Natural killer cell (primary cell): ENCODE measurements at places on chromosomes 5 and 9. TPM values are rescaled to one million over a fixed set of nuclear protein-coding genes. Genes with fewer than 3 reads are reported as not detected.

- DNase-seq: no peak
These were observed 92.1 kb upstream of the TAF11L2 start for GRCh38 chr5:17405976-17406375.

DNA sequence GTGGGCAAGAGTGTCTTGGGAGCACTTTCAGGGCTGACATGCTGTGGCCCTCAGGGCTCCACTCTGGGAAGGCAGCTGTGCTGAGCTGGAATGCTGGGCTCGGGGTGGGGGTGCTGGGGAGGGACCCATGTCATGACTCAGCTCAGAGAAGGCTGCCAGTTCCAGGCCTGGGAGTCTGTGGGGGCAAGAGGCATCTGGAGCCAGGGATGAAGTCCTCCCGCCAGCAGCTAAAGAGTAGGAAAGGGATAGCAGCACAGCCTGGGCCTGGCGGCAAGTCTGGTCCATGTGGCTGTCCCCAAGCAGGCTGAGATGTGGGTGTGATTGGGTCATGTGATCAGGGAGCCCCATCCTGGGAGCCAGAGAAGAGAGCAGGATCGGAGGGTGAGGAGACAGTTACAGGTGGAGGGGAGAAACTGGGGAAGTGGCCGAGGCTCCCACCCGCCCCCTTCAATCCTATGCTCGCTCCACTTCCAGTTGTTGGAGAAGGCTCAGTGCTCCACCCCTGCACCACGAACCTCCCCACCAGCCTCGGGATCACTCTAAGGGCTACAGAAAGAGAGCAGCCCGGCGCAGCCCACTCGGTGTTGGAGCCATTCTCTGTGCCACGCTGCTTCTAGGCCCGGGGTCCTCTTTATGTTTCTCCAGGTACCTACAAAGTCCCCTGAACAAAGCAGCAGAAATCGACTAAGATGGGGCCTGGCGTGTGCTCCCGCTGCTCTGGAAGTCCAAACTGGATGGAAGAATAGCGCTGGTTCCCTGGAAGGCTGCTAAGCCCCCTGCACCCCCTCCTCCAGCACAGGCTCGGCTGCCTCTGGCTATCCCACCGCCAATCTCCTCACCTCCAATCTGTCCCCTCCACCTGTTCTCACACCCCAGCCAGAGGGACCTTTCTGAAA is 12.0 kb downstream of the PDGFRB start:
- DNase-seq: no peak

- DNase-seq: no peak
These were observed 45.2 kb upstream of the FCN2 start for GRCh38 chr9:134835448-134835847.

- DNase-seq: no peak
These were observed 13.2 kb downstream of the SPTAN1 start for GRCh38 chr9:128565578-128565977.

DNA sequence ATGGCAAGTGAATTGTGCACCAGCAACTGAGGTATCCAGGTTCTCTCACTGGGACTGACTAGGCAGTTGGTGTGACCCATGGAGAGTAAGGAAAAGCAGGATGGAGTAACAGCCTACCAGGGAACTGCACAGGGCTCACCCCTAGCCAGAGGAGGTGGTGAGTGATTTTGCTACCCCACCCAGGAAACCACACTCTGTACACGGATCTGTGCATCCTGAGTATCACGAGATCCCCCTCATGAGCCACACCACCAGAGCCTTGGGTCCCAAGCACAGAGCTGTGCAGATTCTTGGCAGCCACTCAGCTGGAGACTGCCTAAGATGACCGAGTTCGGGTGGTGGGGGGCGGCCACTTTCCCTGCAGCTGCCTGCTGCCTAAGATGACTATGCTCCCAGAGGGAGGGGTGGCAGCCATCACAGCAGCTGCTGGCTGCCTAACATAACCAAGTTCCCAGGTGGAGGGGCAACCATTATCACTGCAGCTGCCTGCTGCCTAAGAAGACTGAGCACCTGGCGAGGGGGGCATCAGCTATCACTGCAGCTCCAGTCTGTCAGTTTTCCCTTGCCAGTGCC is 48.4 kb upstream of the EFNA5 start:
- no peak for DNase-seq

- no peak for DNase-seq
These were observed 3.4 kb downstream of the CSF2 start for GRCh38 chr5:132076983-132077382.

- no peak for DNase-seq
These were observed 100.4 kb downstream of the ZNF354C start for GRCh38 chr5:179160584-179160983.

DNA sequence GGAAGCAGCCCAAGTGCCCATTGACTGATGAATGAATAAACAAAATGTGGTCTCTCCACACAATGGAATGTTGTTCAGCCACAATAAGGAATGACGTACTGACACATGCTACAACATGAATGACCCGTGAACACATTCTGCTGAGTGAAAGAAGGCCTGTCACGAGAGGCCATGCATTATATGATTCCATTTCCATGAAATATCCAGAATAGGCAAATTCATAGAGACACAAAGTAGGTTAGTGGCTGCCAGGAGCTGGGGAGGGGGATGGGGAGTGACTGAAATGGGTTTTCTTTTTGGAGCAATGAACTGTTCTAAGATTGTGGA is 41.4 kb downstream of the BICD2 start:
- DNase-seq: no peak

DNA sequence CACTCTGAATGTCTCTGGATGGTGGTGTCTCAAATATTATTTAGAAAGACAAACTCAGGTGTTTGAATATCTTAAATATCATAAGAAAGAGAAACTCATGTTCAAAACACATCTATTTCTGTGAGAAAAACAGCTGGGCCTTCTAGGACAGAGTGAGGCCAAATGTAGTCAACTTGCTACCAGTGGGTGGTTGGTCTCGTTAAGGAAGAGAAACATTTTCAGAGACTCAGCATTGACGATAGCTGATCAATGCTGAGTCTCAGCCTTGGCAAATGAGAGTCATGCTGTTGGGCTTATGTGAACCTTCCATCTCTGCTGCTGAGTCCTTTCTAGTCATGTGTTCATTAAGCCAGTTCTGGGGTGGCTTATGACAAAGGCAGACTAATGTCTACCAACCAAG is 418.0 kb downstream of the CETN3 start:
- DNase-seq: no peak

- DNase-seq: no peak
These were observed 30.4 kb downstream of the RNF145 start for GRCh38 chr5:159178978-159179377.

DNA sequence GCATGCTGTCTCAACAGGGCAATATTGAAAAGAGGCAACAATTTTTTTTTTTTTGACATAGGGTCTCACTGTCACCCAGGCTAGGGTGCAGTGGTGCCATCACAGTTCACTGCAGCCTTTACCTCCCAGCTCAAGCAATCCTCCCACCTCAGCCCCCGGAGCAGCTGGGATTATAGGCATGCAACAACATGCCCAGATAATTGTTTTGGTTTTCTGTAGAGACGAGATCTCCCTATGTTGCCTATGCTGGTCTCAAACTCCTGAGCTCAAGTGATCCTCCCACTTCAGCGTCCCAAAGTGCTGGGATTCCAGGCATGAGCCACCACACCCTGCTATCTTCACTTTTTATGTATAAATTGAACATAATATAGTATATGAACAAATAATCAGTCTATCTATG is 47.6 kb downstream of the PRELID2 start:
- no peak for DNase-seq

DNA sequence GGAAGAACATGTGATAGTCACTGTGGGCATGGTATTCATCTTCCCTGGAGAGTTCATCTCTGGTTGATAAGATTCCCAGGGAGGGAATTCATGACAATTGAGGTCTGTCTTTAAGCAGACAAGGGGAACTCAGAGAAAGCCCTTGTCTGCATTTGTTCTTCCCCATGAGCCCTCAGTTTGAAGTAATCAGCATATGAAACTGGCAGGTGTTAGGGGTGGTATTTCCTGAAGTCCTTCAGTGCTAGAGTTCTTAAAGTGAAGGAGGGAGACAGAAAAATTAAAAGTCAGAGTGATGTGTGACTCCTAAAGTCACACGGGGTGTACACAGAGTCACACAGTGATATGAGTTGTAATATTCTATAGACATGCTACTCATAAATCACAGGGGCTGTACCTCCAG is 60.6 kb upstream of the SYK start:
- no peak for DNase-seq

GRCh38 chr5:157574456-157575380 is 857 bp downstream of the ADAM19 start:
- DNase-seq: peak; percentile 41

DNA sequence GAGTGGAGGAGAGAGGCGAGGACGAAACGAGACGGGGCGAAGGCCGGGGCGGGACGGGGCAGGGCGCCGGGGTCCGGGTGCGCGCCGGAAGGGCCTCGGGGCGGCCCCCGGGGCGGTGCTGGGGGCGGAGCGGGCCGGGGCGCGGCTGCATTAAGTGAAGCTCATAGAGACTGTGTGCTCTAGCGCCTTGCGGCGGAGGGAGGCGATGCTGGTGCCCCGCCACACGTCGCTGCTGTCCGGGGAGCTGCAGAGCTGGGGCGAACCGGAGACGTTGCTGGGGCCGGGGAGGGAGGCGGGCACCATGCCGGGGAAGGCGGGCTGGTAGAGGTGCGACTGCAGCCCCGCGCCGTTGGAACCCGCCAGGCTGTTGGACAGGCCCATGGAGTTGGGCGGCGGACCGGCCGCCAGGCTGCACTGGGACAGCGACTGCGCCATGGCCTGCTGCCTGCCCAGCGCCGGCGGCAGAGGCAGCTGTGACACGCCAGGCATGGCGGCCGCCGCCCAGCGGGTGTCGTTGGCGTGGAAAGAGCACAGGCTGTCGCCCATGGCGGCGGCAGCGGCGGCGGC is 8.3 kb downstream of the OTP start:
- no peak for DNase-seq

- DNase-seq: no peak
These were observed 1353.7 kb upstream of the ACO1 start for GRCh38 chr9:31030741-31031202.

DNA sequence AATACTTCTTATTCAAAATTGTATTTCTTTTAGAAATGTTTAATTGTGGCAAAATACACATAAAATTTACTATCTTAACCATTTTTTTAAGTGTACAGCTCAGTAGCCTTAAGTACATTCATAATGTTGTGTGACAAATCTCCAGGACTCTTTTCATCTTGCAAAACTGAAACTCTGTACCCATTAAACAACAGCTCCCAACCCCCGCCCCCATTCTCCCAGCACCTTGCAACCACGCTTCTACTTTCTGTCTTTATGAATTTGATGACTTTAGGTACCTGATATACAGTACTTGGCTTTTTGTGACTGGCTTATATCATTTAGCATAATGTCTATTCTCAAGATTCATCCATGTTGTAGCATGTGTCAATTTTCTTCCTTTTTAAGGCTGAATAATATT is 2.8 kb upstream of the IL5 start:
- no peak for DNase-seq

- no peak for DNase-seq
These were observed at the start of gene KCNN2 for GRCh38 chr5:114361724-114362196. TSS of gene KCNN2 (plus strand) at chr5:114362070. CDS start at chr5:114362140, 70 bp downstream.

DNA sequence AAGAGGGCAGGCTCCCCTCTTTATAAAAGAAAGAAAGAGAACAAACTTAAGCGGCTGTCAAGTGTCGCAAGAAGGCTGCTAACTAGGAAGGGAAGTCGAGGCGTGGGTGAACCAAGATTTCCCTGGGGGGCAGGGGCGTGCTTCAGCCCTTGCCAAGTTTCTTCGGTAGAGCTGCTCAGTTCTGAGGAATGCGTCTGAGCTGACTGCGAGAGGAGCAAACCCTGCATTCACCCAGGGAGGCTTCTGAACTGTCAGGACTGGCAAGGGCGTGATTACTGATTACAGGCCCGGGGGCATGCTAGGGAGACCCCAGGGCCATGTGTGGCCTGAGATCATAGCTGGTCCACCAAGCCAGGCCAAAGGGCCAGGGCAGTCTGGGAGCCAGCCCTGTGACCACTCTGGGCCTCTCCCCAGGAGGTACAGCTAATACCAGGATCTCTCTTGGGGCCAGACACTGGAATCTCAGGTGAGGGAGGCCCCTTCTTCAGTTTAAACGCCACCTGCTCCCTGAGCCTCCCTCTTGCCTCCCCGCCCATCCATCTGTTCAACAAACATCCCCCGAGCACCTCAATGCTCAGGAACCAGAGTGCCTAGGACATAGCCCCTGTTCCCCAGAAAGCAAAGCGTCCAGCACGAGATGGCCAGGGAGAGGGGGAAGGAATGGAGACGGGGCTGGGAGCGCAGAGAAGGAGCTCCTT is 30.9 kb downstream of the SARDH start:
- no peak for DNase-seq

GRCh38 chr5:77444356-77444755 is 47.8 kb downstream of the WDR41 start:
- no peak for DNase-seq

GRCh38 chr5:133307275-133307674 is 255.5 kb downstream of the HSPA4 start:
- no peak for DNase-seq

DNA sequence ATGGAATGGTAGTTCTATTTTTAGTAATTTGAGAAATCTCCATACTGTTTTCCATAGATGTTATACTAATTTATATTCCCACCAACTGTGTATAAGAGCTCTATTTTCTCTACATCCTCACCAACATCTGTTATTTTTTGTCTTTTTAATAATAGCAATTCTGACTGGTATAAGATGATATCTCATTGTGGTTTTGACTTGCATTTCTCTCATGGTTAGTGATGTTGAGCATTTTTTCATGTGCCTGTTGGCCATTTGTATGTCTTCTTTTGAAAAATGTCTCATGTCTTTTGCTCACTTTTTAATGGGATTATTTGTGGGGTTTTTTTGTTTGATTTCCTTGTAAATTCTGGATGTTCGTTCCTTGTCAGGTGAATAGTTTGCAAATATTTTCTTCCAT is 154.4 kb downstream of the ZSWIM6 start:
- DNase-seq: no peak

Gene PCDH12
- not detected for total RNA-seq

Gene FBP2
- total RNA-seq: not detected

Gene CARTPT
- not detected for total RNA-seq

Gene TMEM174
- total RNA-seq: not detected

Gene CCNO
- total RNA-seq: not detected

Gene C8G
- 8.5 TPM for total RNA-seq

Gene LCN9
- not detected for total RNA-seq

Gene LECT2
- total RNA-seq: not detected

Gene LCN15
- not detected for total RNA-seq

Gene LCNL1
- 8.4 TPM for total RNA-seq

Gene MAT2B
- total RNA-seq: 99.0 TPM

Gene MELK
- 1.5 TPM for total RNA-seq

Gene CDX1
- not detected for total RNA-seq

Gene LIX1
- not detected for total RNA-seq

Gene LHX2
- total RNA-seq: not detected
